ENCODE measurements at places on chromosomes 1 and 21.

DNA sequence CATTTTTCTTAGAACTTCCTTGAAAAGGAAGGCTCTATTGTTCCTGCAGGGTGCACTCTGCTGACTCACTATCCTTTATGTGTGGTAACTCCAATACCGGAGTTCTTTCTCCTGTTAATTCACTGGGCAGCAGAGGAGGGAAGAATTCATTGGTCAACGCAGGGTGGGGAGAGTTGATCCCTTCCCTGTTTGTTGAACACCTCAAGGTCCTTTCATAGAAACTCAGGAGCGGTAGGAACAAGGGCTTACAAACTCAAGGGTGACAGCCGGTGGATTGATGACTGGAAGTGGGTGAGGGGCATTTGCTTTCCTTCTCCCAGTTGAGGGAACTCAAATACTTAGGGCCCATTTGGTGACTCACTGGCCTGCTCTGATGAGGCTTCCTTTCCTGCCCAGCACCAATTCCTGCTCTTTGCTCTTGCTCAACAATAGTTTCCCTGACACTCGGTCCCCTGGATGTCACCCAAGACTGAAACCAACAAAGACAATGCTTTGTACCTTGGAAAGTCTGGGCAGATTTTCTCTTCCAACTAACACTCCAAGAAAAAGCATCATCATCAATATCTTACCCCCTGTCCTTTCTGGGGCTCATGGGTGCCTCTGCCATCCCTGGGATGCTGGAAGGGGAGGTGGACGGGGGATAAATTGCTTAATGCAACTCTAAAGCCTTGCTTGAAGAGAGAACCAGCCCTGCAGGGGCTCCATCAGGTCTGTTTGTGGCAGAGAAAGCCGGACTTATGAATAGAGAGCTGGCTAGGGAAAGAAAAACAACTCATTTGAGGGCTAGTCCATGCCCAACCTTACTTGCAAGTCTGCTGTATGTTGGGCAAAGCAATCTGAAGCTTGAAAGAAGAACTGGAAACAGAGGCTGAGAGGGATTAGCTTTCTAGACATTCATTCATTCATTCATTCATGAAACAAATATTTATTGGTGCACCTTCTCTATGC, 9.3 kb downstream of the SLC26A9 start:
- DNase-seq = no peak

DNA sequence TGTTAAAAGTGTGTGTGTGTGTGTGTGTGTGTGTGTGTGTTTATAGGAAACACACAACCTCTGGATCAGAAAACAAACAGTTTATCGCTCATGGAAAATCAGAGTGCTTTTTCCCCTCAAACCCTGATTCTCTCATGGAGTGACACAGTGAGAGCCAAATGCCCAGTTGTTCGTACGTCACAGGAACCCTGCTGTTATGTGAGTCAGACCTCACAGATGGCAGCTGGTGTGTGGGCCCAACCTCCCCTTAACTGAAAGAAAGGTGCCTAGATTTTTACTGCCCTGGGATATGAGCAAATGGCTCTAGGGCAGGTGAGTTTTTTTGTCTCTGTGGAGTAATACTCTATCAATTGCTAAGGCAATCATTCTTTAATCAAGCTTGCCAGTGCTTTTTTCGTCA, 1788.1 kb downstream of the BRINP3 start:
- peak; percentile 19 for DNase-seq

GRCh38 chr1:184279911-184280458, 106.8 kb upstream of the C1orf21 start:
- no peak for DNase-seq

GRCh38 chr1:170893655-170894297, 41.6 kb upstream of the MROH9 start:
- no peak for DNase-seq

DNA sequence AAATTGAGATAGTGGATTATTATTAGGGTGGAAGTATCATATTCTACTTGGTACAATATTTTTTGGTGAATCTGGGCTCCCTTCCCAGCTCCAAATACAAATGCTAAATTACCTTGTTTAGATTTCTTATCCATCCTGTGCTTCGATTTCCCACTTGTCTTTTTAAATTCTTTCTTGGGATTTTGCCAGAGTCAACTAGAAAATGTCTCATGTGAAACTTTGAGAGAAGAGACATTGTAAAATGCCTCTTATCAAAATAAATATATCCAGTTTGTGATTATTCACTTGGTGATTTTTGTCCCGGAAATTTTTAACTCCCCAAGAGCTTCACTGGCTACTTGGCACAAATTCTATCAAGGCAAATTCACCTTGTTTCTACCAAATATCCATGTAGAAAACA, 202.0 kb downstream of the FMN2 start:
- DNase-seq = no peak

DNA sequence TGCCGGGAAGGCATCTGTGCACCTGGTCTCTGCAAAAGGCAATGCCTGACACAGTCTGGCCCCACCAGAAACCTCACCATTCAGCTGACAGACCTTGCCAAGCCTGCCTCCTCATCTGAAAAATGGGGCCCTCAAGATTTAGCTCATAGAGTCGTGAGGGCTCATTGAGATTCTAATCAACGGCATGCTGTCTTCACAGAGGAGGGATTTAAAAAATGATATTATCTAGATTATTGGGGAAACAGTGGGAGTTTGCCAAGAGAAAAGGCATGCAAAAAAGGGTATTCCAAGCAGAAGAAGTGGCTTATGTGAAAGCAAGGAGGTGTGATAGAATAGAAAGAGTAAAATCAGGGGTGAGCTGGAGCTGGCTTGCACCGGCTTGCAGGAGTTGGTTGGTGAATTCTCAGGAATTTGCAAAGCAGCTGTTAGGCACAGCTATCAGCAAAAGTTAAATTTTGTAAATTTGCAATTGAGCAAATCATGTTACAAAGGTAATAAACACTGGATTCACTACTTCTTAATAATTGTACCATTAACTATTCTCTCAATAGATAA, 91.7 kb upstream of the WNT4 start:
- DNase-seq = no peak

DNA sequence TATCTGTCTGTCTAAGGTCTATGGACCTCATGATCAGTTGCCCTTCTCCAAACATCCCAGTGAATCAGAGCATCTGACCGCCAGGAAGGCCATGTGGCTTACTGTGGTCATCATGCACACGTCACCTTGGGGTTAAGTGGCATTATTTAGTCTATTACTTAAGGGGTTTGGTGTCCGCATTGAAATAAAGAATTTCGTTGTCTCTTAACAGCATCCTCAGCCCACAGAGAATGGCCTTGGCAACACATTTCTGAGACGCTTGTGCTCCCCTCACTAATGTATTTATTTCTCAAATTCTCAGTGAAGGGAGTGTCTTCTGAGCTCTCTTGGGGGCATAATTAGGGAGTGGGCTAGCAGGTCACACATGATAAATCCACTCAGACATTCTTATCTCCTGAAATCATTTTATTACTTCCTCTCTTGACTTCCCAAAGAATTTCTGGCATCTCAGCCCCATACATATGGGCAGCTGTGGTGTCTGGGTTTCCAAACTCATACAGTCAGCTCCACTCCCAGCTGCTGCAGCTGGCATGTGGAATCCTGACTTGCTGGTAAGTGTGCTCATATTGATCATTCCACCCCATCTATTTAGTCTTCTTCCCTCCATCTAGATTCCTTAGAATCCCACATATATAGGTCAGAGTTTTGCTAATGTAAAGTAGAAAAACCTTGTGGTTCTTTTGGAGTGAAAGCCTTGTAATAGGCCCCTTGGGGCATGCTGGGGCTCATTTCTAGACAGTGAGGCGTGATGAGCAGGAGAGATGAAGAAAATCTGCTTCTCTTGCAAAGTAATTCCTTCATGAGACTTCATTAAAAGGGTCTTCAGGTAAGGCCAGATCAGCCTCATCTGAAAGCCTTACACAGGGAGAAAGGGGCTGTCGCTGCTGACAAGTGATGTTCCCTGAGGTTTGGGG, 110.5 kb downstream of the HHAT start:
- no peak for DNase-seq

GRCh38 chr1:36741066-36741465, 258.4 kb upstream of the CSF3R start:
- no peak for DNase-seq

DNA sequence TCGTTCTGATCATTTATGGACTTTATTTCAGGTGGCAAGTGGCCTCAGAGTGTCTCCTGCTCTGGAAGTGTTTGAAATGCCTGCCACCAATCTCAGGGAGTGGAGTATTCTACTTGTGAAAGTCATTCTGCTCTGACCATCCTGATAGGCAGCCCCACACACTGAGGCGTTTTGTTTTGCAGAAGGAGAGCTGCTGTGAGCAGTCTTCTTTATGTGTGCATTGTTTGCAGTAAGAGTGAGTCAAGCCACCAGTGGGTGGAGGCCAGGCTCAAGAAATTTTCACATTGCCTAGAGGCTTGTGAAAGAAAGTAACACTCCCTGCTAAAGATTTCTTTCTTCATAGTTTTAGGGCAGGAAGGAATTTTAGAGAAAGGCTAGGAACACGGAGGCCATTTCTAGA, 204.4 kb downstream of the SLC35F3 start:
- no peak for DNase-seq

DNA sequence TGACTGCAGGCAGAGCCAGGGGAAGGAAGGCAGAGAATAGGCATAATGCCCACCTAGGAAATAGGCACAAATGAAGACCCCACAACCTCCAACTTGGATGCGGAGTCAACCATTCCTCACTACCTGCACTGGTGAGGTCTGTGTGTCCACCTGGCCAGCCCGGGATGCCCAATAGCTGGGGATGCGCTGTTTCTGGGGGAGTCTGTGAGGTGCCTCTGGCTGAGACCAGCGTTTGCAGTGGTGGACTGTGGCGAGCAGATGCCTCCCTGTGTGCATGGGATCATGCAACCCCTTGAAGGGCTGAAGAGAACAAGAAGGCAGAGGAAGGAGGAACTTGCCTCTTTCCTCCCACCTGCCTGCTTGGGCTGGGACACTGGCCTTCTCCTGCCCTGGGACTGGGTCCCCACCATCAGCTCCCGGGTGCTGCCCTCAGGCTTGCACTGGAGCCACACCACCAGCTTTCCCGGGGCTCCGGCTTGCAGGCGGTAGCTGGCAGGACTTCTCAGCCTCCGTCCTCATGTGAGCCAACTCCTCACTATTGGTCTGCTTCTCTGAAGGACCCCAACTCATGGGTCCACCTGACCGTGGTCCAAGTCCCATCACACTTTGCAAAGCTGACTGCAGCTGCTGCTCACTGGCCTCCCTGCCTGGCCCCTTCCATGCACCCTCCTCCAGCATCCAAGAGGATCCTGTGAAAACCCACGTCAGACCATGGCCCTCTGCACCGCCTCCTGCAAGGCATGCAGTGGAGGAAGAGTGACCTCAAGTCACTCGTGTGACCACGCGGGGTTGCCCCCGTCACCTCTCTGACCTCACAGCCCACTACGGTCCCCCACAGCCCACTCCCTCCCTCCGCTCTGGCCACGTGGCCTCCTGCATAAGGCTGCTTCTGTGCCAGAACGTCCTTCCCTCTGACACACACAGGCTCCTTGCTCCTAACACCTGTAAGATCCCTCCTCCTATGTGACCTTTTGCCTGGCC, 2.7 kb upstream of the PDE9A start:
- DNase-seq = no peak

GRCh38 chr1:19661721-19662228, 2.9 kb upstream of the HTR6 start:
- no peak for DNase-seq

GRCh38 chr21:41477641-41478318, 30.2 kb downstream of the TMPRSS2 start:
- DNase-seq = no peak

DNA sequence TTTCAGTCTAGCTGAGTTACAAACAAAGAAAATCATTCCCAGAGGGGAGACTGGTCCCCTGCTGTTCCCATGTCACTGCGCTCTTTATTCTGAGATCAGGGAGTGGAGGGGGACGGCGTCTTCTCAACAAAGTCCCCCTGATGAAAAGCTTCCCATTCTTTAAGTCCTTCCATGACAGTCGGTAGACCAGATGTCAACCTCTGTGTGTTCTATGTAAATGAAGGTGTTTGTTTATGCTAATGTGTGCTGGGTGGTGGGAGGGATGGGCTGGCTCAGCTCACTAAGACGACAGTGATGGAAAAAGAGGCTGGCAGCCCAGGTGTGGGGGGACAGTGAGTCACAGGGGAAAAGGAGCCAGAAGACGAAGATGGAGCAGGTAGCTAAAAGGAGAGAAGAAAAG, 148.2 kb upstream of the KLHDC7A start:
- no peak for DNase-seq

- no peak for DNase-seq
These were observed 250.6 kb upstream of the NFIA start for GRCh38 chr1:60831780-60832179.

DNA sequence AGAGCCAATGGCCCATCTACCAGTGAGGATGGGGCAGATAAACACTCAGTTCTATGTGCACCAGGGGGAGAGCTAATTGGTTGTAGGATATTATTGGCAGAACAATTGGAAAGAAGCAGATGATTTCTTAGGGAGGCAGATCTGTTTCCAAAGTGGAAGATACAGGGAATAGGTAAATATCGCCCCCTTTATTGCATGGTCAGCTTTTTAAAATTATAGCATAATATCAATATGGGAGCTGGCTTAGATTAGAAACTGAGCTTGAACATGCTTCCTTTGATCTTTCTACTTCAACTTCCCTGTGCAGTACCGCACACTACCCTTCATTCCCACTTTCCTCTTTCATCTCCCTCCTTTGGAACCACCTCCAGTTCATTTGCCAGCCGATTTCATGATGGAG, 64.0 kb upstream of the PLXNA2 start:
- no peak for DNase-seq

GRCh38 chr1:118290571-118290970, 105.5 kb upstream of the SPAG17 start:
- DNase-seq = no peak

GRCh38 chr21:27168084-27168483, 201.2 kb upstream of the ADAMTS5 start:
- no peak for DNase-seq

DNA sequence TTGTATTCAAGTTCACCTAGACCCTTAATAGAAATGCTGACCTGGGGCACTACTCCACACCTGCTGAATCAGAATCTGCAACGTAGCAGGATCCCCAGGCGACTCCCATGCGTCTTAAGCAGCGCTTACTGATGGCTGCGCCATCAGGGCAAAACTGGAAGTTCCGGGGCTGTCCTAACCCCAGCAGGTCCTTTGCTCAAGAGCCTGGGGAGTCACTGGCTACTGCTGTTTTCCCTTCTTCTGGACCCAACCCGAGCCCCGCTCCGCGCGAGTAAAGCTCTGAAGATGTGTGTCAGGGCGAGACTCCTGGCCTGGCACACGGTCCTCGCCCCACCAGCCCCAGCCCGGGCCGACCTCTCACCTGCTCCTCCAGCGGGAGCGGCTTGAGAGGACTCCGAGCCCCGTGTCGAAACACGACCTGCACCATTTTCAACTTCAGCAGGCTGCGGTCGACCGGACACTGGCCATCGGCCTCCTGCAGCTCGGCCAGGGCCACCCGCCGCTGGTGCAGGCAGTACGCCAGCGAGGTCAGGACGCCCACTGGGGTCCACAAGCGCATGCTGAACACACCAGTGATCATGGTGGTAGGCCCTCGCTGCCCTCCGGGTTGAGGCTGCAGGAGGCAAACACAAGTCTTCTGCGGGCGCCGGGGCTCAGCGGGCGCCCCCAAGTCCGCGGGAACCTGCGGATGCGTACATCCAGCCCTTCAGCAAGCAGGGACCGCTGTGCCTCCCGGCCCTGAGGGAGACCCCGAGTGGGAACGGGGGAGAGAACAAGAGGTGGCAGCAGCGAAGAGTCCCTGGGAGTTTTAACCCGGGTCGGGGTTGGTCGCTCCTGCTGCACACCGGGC, 630 bp downstream of the ACP6 start:
- peak; percentile 37 for DNase-seq
